Hypothalamus (tissue), 51 donors: ENCODE measurements at places on chromosomes 2 and 18.

DNA sequence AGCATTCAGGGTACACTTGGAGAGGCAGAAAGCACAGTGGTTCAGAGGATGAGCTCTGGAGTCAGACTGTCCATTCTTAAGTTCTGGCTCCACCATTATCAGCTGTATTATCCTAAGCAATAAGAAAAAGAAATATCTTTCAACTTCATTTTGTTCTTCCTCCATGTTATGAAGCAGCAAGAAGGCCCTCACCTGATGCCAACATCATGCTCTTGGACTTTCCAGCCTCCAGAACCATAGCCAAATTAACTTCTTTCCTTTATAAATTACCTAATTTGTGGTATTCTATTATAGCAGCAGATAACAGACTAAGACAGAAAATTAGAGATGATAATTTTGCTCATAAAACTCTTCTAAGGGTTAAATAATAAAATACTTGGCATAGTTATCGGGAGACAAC is 137.1 kb downstream of the RBMS1 start:
- DNase-seq, result no peak

GRCh38 chr2:29492701-29493100 is 377.5 kb downstream of the CLIP4 start:
- DNase-seq, result no peak

GRCh38 chr2:174716785-174717184 is 47.5 kb downstream of the CHRNA1 start:
- no peak for DNase-seq

GRCh38 chr2:20596973-20597859 is 53.7 kb downstream of the HS1BP3 start:
- DNase-seq, result no peak

- DNase-seq, result no peak
Measured at GRCh38 chr2:147810883-147811765, 33.7 kb upstream of the ACVR2A start.

DNA sequence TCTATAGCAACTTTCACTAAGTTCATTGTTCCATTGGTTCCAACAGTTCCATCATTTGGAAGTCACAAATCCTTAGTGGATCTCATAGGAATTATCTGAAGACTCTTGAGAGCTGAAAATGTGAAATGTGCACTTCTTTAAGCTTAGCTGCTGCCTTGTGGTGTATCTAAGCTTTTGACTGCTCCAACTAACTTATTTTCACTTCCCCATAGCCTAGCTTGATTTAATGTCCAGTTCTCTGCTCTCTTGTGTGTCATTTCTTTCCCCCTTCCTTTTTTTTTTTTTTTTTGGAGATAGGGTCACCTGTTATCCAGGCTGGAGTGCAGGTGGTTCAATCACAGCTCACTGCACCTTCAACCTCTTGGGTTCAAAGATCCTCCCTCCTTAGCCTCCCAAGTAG is 34.9 kb upstream of the CD302 start:
- no peak for DNase-seq

GRCh38 chr2:78992807-78993517 is 32.5 kb upstream of the REG3G start:
- DNase-seq, result no peak

GRCh38 chr18:79911344-79912270 is 39.8 kb downstream of the SLC66A2 start:
- no peak for DNase-seq

DNA sequence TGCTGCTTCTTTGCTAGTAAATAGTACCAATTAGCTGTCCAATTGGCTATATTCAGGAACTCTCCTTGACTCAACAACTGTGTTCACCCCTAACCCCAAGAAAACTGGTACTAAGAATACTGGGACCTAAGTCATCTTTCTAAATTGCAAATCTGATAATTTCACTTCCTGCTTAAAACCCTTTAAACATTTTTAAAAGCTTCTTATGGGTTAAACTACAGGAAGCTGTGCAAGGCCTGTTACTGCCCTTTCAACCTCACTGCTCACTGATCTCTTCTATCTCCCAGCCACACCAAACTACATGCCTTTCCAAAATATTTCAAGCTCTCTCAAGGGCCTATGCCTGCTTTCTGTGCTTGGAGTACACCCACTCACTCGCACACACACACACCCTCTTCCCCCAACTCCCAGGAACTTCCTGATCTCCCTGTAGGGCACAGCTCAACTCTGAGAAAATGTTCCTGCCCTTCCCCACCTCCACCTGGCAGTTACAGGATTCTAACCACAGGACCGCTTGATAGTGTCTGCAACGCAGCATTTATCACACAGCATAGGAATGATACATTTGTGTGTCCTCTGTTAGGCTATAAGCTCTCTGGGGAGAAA is 6.7 kb downstream of the LMAN1 start:
- DNase-seq, result no peak

DNA sequence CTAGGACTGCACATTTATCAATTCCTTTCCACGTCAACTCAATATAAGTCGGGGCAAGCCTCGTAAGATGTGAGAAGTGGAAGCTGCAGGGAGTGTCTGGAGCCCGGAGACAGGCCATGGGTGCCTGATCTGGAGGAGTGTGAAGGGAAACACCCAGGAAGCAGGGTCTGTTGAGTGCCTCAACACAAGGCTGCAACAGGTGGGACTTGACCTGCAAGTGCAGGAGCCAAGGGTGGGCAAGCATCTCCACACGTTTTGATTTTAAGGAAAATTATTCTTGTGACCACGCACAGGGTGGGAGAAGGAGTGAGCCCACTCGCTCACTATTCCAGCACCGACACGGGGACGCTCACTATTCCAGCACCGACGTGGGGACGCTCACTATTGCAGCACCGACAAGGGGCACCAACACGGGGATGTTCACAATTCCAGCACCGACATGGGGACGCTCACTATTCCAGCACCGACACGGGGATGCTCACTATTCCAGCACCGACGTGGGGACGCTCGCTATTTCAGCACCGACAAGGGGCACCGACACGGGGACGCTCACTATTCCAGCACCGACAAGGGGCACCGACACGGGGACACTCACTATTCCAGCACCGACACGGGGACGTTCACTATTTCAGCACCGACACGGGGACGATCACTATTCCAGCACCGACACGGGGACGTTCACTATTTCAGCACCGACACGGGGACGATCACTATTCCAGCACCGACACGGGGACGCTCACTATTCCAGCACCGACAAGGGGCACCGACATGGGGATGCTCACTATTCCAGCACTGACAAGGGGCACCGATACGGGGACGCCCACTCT is 197.3 kb downstream of the EIPR1 start:
- no peak for DNase-seq

GRCh38 chr2:64325477-64325851 is 128.5 kb upstream of the LGALSL start:
- no peak for DNase-seq

GRCh38 chr2:689237-689636 is 12.0 kb upstream of the TMEM18 start:
- DNase-seq, result no peak

DNA sequence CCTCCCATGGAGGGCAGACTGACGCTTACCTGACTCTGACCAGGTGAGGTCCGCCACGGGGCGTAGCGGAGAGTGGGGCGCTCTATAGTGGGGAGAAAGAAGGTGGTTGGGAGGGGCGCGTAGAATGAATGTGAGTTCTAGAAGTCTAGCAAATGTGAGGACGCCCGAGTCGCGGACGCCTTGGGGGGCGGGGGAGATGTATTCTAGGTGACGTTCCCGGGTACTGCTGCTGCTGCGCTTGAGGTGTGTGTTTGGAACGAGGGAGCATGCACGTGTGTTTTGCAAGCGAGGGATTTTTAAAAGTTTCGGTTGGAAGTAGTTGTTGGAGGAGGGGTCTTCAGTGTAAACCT is 758 bp downstream of the RIF1 start:
- no peak for DNase-seq

- DNase-seq, result no peak
Measured at GRCh38 chr2:174590928-174591648, 6.5 kb downstream of the WIPF1 start.

DNA sequence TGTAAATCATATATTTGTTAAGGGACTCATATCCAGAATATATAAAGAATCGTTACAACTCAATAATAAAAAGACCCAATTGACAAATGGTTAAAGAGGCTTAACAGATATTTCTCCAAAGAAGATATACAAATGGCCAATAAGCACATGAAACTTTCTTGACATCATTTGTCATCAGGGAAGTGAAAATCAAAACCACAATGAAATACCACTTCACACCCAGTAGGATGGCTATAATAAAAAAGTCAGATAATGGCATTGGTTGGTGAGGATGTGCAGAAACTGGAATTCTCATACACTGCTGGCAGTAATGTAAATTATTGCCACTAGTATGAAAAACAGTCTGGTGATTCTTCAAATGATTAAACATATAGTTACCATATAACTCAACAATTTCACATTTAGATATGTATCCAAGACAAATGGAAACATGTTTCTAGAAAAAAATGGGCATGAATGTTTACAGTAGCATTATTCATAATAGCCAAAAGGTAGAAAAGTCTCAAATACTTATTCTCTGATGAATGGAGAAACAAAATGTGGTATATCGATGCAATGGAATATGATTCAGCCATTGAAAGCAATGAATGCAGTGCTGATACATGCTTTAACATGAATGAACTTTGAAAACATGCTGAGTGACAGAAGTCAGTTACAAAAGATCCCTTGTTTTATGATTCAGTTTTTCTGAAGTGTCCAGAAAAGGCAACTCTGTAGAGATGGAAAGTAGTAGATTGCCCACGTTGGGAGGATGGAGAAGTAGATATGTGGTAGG is 304.6 kb upstream of the ZEB2 start:
- DNase-seq, result no peak

GRCh38 chr2:20619624-20620024 is 31.3 kb downstream of the HS1BP3 start:
- DNase-seq, result no peak

DNA sequence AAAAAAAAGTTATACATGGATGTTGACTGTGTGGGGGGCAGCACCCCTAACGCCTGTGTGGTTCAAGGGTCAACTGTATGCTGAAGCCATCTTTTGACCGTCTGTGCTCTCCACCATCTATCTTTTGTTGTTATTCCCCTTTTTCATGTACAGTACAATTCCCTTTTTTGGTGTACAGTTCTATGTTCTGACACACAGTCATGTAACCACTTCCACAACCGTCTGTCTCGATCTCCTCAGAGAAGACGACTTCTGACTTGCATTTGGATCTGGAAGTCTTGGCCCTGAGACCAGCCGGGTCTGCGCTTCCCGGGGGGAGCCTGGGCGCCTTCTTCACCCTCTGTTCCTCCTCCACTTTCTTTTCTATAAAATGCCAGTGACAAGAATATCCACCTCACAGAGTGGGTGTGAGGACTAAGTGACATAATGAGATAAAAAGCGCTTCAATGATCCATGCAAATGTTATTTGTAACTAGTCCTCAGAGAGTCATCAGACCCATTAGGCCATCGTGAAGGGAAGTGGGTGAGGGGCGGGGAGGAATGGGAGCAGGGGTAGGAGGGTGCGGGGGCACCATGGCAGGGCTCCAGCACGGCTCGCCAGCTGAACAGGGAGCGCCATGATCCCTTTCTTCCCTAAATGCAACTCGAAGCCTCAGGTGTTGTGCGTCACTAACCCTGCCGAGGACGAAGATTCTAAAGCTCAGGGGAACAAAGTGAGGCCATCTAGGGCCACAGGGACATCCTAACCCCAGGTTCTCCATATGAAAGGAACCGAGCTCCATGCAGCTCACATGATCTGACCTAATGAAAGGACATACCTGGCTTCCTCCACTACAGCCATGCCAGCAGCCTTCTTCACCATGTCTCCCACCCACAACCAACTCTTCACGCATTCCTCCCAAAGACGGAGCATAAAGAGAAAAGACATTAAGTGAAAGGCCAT is 16.6 kb downstream of the ADCY3 start:
- DNase-seq, result no peak

DNA sequence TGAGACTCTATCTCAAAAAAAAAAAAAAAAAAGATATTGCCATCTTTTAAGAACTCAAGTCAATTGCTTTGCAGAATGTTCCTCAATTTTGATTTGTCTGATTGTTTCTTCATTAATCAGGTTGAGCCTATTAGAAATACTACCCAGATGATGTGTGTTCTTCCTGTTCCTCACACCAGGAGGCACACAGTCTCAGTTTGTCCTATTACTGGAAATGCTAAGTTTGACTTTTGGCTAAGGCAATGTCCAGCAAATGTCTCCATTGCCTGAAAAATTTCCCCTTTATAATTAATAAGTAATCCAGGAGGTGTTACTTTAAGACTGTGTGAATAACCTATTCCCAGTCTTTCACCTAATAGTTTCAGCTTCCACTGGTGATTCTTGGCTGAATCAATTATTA is 28.4 kb downstream of the BOLA3 start:
- DNase-seq, result no peak

- DNase-seq, result no peak
Measured at GRCh38 chr2:223894968-223895367, 50.2 kb downstream of the WDFY1 start.

GRCh38 chr18:70246061-70246466 is 40.6 kb upstream of the RTTN start:
- DNase-seq, result no peak

- no peak for DNase-seq
Measured at GRCh38 chr18:50662177-50662576, 102.3 kb downstream of the MAPK4 start.

DNA sequence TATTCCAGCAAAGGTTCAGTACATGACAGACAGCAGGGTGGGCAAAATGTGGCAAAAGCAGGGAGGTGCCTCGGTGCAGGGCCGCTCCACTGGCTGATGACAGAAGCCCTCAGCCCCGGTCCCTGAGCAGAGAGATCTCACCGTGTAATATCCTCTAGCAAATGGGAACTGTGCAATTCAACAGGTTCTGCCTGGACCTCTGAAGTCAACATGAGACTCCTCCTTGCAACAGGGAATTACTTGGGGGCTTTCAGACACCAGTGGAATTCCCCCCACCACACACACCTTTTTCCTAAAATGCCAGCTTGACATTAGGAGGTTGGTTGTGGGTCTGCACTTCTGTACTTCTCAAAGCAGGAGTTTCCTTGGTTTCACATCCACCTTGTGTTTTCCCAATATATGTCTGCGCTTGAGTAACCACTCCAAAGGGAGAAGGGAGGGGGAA is 50.8 kb downstream of the SPRED2 start:
- DNase-seq, result no peak

DNA sequence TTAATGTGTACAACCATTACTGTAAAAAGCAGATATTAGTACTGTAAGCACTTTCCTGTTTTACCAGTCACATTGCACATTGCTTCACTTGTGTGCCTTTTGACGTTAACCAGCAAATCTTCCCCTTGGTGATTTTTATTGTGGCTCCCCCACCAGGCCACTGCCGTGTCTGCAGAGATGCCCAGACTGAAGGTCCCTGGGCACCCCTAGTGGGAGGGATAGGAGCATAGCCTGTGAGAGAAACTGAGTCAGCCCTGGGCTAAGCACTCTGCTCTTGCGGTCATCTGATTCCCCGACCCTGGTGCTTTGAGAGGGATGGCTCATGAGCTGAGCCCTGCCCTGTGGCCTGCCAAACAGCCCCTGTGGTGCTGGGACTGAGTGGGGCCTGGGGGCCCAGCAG is 73.4 kb downstream of the INPP4A start:
- no peak for DNase-seq

- DNase-seq, result no peak
Measured at GRCh38 chr2:77522888-77523287, 712 bp upstream of the LRRTM4 start.

GRCh38 chr2:143347271-143347695 is 218.1 kb downstream of the ARHGAP15 start:
- no peak for DNase-seq
